Colonic mucosa (tissue), 4 donors: ENCODE measurements at places on chromosomes 2 and 18.

DNA sequence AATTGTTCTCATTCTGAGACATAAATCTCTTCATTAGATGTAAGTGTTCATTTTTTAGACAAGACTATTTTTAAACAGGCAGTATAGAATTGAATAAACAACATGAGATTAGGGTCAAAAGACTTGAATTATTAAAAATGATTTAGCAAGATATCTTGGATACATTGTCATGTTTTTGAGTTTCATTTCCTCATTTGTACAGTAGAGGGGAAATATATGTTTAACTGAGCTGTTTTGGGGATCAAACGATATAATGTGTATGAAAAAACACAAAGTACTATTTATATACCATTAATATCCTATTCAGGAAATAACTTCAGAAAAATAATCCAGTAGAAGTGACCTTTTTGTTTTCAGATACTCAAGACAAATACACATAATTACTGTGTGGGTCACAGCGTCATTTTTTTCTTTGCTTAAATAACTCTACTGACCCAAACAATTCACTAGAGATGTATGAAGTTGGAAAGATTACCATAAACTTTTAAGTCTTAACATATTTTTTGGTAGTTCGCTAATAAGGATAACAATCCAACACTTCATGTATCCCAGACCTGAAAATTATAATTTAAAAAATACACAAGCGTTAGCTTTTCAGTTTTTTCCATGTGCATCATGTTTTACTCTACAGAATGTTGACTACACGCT is 896 bp upstream of the ASXL3 start:
- DNase-seq, result no peak
- H3K36me3 ChIP-seq, result no peaks in the 10 kb centered on the region

- H3K4me3 ChIP-seq, result no peak overlapping the region
- no peaks in the 10 kb centered on the region for H3K4me1 ChIP-seq
- no peak overlapping the region for H3K27ac ChIP-seq
- no peak for DNase-seq
- no peaks in the 10 kb centered on the region for H3K36me3 ChIP-seq
- H3K27me3 ChIP-seq, result no peaks in the 10 kb centered on the region
Observed at GRCh38 chr18:73617981-73618380, 529.7 kb downstream of the FBXO15 start.

GRCh38 chr2:171205551-171205950 is 44.9 kb upstream of the TLK1 start:
- H3K4me3 ChIP-seq, result no peak overlapping the region
- no peak overlapping the region for H3K27ac ChIP-seq
- no peak for DNase-seq
- no peaks in the 10 kb centered on the region for H3K36me3 ChIP-seq

- H3K27me3 ChIP-seq, result no peaks in the 10 kb centered on the region
- H3K4me3 ChIP-seq, result no peak overlapping the region
- no peak for DNase-seq
- no peaks in the 10 kb centered on the region for H3K36me3 ChIP-seq
- H3K27ac ChIP-seq, result no peak overlapping the region
Observed at GRCh38 chr18:6901286-6901926, 171.9 kb downstream of the ARHGAP28 start.

DNA sequence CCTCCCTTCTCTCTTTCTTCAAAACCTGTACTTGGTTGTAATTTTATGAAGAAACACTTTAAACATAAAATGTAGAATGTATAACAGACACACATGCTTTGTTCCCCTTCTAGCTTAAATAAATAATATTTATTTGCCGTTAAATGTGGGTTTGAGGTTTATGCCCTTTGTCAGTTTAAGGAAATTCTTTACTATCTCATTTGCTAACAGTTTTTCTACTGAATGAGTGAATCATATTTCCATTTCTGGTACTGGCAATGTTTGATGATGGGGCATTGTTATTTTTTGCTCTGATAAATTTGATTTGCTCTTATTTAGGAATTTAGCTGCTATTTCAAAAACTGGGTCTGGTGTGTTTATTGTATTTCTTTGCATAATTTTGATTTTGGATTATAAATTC is 555.6 kb downstream of the CCDC85A start:
- no peak overlapping the region for H3K27ac ChIP-seq
- no peaks in the 10 kb centered on the region for H3K36me3 ChIP-seq
- H3K27me3 ChIP-seq, result no peaks in the 10 kb centered on the region
- DNase-seq, result no peak
- H3K4me1 ChIP-seq, result no peaks in the 10 kb centered on the region
